Stimulated activated CD8-positive, alpha-beta memory T cell treated with anti-CD3 and anti-CD28 coated beads, Interleukin-2, amount 100 ng/mL, for 1 hour (primary cell): ENCODE measurements at places on chromosomes 13 and 19.

DNA sequence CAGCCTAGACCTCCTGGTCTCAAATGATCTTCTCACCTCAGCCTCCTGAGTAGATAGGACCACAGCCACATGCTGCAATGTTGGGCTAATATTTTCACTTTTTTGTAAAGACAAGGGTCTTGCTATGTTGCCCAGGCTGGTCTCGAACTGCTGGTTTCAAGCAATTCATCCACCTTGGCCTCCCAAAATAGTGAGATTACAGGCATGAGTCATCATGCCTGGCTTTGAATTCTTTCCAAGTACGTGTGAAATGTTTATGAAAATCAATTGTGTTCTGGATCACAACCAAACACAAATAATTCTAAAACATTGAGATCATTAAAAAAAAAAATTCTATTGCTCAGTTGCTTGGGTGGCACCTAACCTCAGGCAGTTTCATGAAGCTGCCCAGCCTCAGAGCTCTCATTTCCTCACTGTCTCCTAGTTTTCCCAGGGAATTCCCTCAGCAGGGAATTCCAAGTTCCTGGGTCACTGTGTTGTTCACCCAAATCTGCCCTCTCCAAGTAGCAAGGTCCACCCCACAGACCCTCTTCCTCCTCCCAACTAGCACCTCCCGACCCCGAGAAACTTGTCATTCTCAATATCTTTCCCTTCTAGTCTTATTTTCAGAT is 44.8 kb downstream of the ING1 start:
- DNase-seq: no peak

- DNase-seq: no peak
Observed at GRCh38 chr19:55620410-55621204, 3.8 kb downstream of the ZNF784 start.

DNA sequence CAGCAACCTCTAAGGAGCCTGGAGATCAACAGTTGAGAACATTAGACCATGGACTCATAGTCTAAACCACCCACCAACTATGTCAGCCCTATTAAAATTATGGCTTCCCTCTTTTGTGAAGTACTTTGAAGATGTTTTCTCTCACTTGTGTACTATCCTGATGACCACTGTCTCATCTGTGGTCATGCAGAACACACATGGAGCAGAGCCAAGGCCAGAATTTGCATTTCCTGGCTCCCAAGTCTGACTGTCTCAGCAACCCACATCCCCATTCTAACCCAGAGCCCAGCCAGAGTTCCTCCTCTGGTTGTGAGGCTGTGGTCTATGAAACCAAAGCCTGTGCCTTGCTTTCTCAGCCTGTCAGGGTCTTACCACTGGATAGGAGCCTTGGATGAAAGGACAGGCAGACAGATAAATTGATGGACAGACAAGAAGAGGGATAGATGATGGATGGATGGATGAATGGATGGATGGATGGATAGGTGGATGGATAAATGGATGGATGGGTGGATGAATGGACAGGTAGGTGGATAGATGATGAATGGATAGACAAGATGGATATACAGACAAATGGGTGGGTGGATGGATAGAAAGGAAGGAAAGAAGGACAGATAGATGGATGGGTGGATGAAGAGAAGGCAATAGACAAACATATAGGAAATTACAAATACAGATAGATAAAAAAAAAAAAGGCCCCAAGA is 35.4 kb downstream of the ZNF557 start:
- DNase-seq: no peak

- no peak for DNase-seq
Observed at GRCh38 chr13:111632906-111633305, 312.5 kb downstream of the TEX29 start.

DNA sequence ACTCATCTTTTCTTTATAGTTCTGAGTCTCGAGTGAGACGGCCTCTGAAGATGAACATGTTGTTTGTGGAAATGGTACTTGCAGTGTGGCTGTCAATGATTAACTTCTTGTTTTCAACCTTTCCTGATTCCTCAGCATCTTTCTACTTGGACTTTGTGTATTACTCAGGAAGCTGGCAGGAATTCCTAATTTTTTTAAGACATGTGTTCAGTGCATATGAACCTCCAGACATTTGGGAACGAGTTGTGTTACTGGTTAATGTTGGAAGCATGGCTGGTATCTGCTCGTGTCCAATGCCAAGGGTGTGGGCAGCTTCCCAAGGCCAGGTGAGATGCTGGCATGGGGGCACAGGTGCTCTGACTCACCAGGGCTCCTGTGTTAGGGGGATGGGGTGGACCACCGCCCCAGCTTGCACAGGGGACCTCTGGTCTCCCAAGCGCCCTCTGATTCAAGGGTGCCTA is 61.1 kb upstream of the MCF2L start:
- DNase-seq: no peak

GRCh38 chr13:21730186-21730880 is 59.5 kb downstream of the FGF9 start:
- DNase-seq: no peak

DNA sequence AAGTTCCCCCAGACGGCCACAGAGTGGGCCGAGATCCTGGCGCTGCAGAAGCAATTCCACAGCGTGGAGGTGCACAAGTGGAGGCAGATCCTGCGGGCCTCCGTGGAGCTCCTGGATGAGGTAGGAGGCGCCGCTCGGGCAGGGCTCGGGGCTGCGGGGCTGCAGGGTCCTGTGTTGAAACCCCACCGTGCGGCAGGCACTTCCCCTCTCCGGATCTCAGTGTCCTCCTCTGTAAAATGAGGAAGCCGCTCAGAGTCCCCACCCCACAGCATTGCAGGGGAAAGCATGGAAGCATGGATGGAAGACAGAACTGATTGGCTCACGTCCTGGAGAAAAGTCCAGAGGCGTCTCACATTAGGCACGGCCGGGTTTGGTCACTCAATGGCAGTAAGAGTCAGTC is 6.8 kb upstream of the SCN1B start:
- no peak for DNase-seq

- no peak for DNase-seq
Observed at GRCh38 chr13:112207129-112207528, 140.2 kb downstream of the SOX1 start.

- DNase-seq: no peak
Observed at GRCh38 chr19:41626278-41626677, 596 bp downstream of the CEACAM4 start.

- DNase-seq: no peak
Observed at GRCh38 chr19:16342002-16342715, 17.5 kb downstream of the KLF2 start.

GRCh38 chr19:1080360-1081161 is 13.6 kb downstream of the ARHGAP45 start:
- DNase-seq: no peak

DNA sequence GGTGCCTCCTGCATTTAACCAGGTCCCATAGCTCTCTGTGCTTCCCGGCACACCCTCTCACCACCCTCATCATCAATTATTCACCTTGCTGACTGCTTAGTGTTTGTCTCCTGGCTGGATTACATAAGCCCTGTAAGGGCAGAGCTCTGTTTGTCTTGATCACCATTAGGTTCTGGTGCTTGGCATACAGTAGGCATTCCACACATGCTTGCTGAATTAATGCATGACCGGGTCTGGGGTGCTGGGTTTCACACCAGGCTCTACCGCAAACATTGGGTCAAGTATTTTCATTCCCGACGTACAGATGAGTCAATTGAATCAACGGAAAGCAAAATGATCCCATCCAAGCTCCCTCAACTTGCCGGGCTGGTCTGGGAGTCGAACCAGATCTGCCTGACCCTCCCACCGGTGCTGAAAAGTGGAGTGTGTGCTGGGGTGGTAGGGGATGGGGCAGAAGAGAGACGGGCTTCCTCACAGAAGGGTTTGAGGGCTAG is 28.5 kb downstream of the VAV1 start:
- no peak for DNase-seq

DNA sequence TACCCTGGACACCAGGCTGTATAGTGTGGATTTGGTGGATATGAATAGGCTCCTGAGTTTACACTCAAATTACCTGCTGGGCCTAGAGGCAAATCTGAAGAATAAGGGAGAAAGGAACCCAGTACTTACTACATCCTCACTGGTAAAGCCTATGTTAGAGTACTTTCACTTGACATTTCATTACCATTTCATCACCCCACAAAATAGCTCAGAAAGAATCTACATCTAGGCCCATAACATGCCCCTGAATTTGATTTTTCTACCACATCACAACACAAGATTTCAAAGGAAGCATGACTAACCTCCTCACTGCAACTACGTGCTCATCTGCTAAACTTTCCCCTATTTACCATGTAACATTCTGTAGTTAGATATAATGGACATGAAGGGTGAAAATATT is 43.3 kb downstream of the VWA8 start:
- no peak for DNase-seq

- DNase-seq: no peak
Observed at GRCh38 chr13:39777527-39778061, 122.1 kb downstream of the COG6 start.

GRCh38 chr13:67090856-67091255 is 139.3 kb downstream of the PCDH9 start:
- DNase-seq: no peak

GRCh38 chr19:47229676-47230053 is 1.3 kb downstream of the BBC3 start:
- no peak for DNase-seq

- DNase-seq: no peak
Observed at GRCh38 chr19:17577457-17578097, 22.1 kb downstream of the COLGALT1 start.

- DNase-seq: no peak
Observed at GRCh38 chr19:14718522-14719116, 28.8 kb downstream of the ZNF333 start.

DNA sequence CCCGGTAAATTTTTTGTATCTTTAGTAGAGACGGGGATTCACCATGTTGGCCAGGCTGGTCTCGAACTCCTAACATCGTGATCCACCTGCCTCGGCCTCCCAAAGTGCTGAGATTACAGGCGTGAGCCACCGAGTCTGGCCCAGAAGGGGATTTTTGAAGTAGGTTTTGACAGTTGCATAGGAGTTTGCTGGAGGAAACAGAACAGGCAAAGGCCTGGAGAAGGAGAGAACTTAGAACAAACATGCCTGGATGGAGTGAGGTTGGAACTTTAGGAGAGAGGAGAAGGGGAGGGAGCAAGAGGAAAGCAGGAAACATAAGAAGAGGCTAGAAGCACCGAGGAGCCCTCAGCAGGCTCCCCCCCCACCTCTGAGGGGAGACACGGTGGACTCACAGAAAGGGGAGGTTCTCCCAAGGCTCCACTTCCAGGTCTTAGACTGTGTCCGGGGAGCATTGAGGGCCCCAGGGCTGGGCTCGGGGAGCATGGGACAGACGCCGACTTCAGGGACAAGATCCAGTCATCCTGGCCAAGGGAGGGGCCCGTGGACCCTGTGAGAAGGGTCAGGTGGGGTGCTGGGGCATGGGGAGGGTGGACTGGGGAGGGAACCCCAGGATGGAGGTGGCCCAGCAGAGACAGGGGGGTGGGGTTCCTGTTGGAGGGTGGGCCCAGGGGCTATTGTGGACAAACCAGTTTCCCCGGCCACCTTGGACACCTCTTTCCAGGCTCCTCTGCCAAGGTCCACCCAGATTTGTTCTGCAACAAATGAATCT is 1.8 kb upstream of the FBN3 start:
- no peak for DNase-seq

- DNase-seq: no peak
Observed at GRCh38 chr13:70098669-70099068, 9.0 kb upstream of the ATXN8OS start.

DNA sequence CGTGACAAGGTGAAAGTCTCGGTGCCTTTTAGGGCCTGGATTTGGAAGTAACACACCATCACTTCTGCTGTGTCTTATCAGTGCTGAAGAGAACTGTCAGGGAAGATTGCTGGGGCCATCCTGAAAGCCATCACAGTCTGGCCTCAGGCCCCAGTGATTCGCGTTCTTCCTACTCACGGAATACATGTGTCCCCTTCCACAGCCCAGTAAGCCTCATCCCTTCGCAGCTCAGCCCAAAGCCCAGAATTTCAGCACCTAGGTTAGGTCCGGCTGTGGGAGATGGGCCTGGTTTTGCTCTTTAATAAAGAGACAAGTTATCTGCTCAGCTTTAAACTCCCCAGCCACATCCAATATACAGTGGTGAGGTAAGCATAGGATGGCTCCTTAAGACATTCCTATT is 113.0 kb upstream of the SPACA7 start:
- DNase-seq: no peak

- no peak for DNase-seq
Observed at GRCh38 chr19:15212711-15213110, 11.9 kb upstream of the NOTCH3 start.

DNA sequence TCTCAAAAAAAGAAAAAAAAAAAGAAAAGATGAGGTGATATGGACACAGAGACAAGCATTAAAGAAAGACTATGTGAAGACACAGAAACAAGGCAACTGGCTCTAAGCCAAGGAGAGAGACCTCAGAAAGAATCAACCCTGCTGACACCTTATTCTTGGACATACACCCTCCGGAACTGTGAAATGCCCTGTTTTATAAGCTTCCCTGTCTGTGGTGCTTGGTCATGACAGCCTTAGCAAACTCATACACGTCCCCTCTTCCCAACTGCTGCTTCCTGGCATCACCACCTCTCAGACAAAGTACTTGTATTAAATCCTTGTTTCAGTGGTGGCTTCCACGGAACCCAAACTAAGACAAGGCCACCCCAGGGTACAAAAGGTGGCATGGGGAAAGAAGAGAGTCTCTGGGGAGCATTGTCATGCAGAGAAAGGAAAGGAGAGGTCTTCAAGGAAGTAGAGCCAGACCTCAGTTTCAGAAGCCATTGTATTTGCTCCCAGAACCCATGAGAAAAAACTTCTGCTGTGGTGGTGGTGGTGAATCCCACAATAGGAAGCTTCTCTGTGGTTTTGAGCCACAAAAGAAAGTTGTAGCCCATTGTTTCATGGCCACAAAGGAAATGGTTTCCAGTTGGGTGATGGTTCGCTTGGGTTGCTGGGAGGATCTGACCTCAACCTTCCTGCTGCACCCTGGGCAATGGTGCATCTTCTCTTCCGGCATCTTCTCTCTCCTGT is 16.3 kb upstream of the TSPAN16 start:
- DNase-seq: no peak
